Mucosa of descending colon (tissue), 3 donors: ENCODE measurements at places on chromosomes 3 and 15.

GRCh38 chr15:58159827-58160386 is 21.7 kb downstream of the AQP9 start:
- no peak for DNase-seq

GRCh38 chr3:18119866-18120265 is 305.3 kb downstream of the SATB1 start:
- no peak for DNase-seq

DNA sequence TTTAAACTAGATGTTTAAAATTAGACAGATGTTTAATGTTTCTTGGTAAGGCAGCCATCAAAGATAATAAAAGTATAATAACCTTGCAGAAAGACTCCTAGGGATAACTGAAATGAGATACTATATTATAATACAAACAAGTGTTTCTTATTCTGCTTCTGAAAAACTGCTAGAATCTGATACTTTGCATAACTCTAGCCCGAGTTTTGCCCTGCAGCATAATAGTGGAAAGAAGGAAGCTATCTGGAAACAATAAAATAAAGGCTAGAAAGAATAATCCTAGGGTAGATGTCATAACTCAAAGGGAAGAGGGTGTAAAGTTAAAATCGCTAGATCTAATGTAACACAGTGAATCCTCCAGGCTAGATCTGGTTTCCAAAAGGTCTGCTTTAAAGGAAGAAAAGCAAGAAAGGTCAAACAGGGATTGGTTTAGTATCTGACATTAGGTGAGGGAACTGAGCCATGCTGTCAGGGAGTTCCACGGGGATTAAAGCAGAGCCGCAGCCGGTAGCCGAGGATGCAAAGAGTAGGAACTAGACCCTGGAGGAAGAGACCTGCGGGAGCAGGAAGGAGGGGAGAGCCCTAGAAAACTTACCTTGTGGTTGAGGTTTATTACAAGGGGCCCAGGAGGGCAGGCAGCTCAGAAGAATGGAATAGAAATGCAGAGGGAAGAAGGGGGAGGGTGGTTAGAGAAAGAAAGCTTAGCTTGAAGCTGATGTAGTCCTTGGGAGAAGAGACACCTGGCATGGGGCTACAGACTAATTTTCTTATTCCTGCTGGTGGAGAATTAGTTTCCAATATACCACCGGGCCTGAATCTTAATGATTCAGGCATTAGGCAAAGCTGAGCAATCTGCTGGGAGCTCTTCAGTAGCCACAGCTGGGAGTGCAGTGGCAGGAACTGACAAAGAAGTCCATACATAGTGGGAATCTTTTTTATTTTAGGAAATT is 46.1 kb upstream of the TUSC7 start:
- no peak for DNase-seq

DNA sequence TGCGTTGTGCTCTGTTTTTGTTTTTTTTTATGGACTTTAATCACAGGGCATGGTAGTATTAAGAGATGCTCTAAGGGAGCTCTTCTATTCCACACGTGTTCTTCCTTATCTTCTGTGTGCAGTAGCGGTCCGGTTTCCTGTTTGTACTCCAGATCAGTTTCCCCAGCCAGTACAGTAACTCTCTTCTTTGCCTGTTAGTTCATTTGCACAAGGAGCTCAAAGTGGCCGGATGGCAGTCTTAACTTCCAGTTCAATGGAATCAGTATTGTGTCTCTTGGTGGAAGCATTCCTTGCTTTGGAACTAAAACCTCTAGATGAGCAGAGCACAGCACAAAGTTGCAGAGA is 122.0 kb downstream of the KLF13 start:
- no peak for DNase-seq

GRCh38 chr3:197809356-197810020 is 18.4 kb downstream of the LRCH3 start:
- DNase-seq: no peak

GRCh38 chr3:142273501-142273900 is 48.1 kb upstream of the GK5 start:
- no peak for DNase-seq

DNA sequence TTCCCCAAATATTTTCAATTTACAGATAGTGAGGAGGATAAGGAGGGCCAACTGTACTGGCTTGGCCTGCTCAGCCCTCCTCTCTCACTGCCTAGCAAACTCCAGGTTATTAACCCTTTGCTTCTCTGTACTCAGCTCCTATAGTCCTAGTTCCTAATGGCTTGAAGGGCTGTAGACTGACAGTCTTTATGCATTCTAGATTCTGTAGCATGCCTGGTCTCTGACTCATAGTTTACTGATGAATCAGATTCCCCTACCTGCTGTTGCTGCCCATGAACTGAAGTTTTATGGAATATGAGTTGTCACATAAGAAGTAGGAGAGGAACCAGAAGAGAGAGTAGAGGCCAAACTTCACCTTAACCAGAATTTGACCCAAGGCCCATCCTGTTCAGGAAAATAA is 27.1 kb upstream of the MAP3K13 start:
- no peak for DNase-seq

GRCh38 chr15:79592126-79592525 is 160.0 kb downstream of the MINAR1 start:
- DNase-seq: no peak

DNA sequence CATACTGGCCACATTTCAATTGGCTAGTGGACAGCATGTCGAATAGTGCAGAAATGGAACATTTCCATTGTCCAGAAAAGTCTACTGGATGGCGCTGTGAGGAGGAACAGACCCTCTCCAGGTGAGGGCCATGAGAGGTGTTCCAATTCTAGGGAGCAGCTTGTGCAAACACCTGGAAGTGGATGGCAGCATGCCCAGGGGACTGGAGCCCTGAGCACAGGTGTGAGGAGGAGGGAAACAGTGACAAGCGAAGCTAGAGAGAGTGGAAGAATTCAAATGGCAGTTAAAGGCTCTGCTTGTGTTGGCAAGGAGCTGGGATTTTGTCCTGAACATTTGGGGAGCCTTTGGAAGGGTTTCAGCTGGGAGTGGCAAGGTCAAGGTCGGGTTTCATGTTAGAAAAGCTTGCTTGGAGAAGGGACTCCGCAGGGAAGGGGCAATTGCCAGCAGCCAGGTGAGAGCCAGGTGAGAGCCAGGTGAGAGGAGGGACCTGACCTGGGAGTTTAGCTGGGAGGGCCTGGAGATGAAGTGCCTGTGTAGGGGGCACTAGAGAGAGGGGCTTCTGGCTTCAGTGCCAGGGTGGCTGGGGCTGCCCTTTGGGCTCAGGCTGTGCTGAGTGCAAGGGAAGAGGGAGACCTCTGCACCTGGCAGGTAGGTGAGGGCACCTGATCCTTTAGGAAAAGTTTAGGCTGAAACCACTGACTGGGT is 93.8 kb downstream of the LINGO1 start:
- DNase-seq: no peak

DNA sequence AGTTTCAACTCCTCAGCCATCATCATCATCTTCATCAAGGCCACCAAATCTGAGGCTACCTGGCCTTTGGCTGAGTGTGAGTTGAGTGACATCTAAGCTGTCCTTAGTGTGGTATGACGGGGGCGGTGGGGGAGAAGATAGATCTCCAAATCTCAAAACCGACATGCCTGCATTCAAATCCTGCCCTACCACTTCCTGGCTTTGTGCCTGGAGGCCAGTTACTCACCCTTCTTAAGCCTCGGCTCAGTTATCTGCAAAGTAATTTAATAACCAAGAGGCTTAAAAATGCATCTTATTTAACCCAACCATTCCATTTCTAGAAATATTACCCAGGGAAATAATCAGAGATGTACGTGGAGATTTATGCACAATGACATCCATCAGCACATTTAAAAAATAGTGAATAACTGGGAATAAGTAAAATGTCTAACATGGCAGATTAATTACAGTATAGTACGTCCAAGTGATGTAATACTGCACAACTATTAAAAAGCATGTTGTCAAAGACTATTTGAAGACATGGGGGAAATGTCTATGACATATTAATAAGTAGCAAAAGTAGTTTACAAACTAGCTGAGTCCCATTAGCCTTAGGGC is 167.4 kb downstream of the NTRK3 start:
- no peak for DNase-seq

GRCh38 chr15:96947296-96948229 is 617.1 kb downstream of the NR2F2 start:
- DNase-seq: no peak

- no peak for DNase-seq
Measured at GRCh38 chr3:195077611-195078540, 193.1 kb downstream of the XXYLT1 start.

DNA sequence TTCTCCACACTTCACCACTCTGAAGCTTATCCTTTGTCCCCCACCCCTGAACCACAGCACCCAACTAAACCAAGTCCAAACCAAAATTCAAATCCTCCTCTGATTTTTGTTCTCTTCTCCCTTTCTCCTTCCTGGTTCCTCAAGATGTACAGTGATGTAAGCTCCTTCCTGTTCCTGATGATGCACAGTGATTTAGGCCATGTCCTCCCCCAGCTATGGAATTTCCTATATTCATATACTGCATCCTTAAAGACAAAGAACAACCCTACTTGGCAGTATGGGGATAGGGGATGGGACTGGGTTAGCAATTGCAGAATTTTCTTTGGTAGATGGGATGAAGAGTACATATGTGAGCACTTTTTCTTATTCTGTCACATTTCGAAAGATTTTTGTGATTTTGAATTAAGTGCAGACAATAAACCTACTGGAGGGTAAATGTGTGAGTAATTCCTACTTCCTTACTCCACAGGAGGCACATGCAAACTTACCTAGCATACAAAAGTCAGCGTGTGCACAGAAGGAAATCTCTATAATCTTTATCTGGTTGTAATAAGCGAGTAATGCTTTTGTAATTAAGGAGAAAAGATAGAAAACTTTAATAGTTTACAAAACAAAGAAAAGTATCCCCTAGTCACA is 125.0 kb downstream of the ANO10 start:
- no peak for DNase-seq

DNA sequence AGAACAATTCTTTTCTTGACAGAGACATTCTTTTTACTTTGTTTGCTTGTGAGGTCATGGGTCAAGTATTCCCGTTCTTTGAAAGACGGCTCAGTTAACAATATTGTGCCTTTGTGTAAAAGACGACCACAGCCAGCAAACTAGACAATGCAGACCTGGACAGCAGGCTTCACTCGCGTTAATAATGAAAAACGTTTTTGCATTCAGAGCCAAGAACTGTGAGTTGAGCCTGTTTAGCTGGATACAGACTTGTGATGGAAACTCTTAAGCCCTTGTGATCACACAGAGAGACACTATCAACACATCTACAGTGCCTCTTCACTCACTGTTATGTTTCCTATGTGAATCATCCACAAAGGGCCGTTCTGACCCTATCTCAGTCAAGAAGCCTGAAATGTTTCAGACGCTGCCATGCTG is 37.3 kb upstream of the CMTM7 start:
- no peak for DNase-seq

DNA sequence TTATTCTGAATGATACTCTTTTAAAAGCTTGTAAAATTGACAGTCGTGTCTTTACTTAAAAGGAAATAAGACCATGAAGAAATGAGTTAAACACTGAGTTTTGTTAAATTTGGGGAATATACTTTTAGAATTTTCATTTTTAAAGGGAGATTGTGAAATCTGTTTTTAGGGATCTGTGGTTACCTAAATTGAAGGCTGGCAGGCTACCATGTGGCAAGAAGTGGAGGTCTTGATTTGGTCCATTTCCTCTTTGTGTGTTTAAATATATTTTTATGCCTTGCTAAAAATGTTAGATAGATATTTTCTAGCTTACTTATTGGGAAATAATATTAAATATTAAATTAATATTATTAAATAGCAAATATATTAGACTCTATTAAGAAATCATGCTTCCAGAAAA is 36.6 kb upstream of the SLC22A13 start:
- no peak for DNase-seq

GRCh38 chr3:169527507-169527906 is 136.0 kb downstream of the MECOM start:
- DNase-seq: no peak

DNA sequence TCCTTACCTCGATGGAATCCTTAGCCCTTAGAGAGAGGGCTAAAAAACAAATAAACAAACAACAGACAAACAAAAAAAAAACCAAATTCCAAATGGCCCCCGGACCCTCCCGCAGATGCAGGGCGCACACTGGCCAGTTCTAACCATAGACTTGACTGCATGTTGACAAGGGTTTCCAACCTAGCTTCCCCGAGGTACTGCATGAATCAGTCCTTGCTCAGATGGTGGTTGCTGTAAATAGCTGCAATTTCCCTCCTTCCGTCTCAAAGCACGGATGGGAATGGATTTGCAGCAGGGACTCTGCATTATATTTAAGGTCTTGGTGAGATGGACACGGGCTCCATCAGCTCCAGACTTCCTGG is 162.8 kb downstream of the CD47 start:
- no peak for DNase-seq

GRCh38 chr3:31004025-31004678 is 109.7 kb upstream of the GADL1 start:
- no peak for DNase-seq

DNA sequence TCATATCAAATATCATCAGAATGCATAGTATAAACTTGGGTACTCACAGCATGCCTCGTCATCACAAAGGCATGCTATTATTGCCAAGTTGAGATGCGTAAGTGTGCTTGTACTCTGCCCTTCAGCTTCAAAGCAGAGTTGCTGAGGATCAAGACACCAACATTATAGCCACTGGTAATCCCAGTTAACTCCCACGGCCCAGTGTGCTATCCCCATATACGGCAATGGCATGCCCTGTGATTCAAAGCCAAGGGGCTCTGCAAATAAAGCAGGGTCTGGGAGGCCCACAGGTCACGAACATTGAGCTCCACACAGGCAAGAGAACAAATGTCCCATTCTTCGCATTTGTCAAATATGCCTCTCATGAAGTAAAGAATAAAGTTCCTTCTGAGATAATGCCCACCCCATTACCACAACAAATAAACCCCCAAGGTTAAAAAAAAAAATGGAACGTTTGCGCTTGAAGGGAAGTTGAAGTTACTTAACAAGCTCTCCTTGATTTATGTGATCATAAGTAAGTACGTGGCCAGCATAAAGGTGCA is 298.1 kb upstream of the NECTIN3 start:
- no peak for DNase-seq

DNA sequence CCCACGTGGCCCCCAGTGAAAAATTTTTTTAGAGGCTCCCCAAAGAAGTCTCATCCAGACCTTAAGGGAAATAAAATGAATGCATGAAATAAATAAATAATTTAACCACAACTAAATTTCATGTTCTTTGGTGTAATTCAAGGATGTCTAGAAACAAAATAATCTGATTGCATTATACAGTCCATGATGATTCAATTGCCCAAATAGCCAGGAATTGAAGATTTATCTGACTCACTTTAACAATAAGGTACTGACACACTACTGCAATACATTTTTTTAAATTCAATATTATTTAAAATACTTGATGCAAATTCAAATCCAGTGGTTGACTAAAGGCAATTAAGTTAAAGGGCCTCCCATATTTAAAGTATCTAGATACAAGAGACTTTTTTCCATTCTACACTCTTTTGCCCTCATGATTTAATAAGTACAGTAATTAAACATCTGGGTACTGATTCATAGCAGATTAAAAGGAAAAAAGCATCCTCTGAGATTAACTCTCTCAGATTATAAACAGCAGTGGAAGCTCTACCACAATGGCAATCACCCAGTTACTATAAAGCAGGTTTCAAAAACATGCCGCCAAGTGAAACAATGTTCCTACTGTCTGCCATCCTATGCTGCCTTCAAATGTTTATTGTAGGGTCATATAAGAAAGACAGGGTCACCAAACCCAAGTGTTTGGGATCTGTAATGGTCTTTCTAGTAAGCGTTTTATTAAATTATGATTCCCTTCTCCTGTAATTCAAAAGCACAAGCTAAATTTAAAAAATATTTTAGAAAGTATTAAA is 9.9 kb downstream of the UQCC5 start:
- no peak for DNase-seq

GRCh38 chr15:80415358-80415670 is 11.1 kb downstream of the ARNT2 start:
- no peak for DNase-seq
